ENCODE measurements at places on chromosomes 3 and 15.

GRCh38 chr3:4979428-4980228 is at the start of gene BHLHE40:
Gene BHLHE40, plus strand, starts transcription at chr3:4979437. Its CDS starts 282 bp downstream, at chr3:4979719.
- DNase-seq = peak; percentile 84

GRCh38 chr3:77456431-77456830 is 416.5 kb downstream of the ROBO2 start:
- DNase-seq = no peak

- no peak for DNase-seq
These were observed 1.0 kb upstream of the CD200R1L start for GRCh38 chr3:112847692-112848091.

- no peak for DNase-seq
These were observed 117.8 kb downstream of the TMEM266 start for GRCh38 chr15:76177491-76178040.

DNA sequence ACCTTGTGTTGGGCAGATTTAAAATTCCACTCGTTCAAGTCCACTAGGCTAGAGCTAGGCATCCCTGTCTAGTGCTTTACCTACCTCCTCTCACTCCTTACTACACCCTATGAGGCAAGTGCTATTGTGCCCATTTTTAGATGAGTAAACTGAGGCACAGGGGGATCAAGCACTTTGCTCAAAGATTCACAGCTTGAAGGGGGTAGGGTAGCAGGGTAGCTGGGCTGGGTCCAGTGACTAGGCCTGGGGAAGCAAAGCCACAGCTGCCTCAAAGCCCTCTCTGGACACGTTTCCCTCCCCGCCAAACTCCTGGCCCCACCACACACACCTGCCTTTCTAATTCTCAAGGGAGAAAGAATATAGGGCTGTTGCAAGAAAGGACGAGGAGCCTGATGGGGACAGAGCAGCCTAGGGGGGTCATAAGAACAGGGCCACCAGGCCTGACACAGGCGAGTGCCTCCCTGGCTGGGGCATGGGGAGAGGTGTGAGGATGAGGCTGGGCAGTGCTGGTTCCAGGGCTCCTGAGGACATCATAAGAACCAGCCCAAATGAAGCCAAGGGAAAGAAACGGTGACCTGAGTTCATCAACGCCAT is 34.8 kb upstream of the SFMBT1 start:
- no peak for DNase-seq

DNA sequence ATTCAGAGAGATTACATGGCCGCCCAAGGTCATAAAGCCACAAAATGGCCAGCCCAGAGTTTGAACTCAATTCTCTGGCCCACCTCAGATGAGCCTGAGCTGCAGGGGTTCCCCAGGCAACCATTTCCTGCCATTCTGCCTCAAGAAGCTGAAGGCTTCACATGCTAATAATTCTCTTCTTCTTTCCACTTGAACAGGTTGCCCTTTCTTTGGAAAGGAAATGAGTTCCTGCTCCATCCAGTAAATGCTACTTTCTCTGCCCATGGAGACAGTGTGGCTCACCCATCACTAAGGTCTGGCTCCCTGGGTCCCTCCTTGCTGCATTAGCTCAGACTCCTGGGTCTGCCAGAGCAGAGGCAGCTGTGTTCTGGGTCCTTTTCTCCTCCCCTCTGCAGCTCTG is 48.2 kb downstream of the TRIM42 start:
- no peak for DNase-seq
